HCT116 (cell line): ENCODE measurements at places on chromosomes 5 and 9. TPM values are rescaled to one million over a fixed set of nuclear protein-coding genes. Genes with fewer than 3 reads are reported as not detected.

Gene TSSK1B
- total RNA-seq: not detected

Gene TMEM232
- total RNA-seq: 1.2 TPM

DNA sequence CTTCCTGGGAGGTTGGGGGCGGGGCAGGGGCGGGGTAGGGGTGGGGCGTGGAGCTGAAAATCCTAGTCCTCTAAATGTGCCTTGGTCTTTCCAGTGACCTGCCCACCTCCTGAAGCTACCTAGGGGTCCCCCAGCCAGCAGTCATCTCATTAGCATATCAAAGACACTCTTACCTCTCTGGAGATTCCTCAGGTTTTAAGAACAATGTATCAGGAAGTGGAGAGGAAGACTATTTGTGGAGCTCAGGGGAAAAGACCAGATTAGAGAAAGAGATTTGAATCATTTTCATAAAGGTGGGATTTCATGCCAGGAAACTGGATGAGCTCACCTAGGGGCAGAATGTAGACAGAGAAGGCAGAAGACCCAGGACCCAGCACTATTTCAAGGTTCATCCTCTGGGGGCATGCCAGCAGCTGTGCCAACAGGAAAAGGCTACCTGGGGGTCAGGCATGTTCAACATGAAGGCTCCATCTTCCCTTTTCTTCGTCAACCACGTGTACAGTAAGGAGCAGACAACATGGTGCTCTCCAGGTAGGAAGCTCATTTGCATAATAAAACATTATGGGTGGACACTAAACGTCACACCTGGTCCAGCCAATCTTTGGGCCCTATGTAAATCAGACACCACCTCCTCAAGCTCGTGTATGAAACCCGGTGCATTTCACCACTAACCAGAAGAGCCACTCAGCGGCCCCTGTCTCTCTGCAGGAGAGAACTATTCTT, 6.9 kb downstream of the GMCL2 start:
- no peak for DNase-seq

DNA sequence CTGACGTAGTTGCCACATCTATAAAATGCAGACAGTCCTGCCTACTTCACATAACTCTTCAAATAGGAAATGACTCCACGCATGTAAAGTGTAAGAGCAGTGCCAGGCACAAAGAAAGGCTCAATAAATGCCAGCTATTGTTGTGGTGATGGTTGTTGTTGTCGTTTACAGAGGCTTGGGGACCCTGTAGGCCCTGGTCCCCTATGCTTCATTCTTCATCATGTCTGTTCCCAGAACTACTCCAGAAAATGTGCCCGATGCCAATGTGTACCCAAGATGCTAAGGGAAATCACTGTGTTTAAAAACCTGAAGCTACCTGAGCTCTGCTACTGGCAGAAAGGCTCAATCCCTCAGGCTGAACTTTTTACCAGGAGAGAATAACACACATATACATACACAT, 9.1 kb downstream of the SLIT3 start:
- no peak for DNase-seq

DNA sequence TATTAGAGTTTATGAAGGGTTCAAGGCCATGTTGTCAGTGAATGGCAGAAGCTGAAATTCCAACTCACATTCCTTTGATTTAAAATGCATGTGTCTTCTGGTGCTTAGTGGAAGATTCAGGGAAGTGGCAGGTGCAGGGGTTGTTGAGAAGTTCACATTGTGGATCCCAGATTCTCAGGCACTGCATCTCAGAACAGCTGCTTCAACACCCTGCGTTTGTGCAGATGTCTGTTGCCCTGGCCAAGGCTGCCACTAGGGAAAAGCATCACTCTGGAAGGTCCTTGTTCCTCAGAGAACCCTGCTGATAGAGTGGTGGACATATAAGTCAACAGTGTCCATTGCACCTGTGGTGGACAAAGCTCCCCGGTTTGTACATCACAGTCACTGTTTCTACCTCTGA, 162.7 kb downstream of the PAPPA start:
- DNase-seq: no peak

- no peak for DNase-seq
Observed at GRCh38 chr5:387491-388265, 55.3 kb upstream of the EXOC3 start.

DNA sequence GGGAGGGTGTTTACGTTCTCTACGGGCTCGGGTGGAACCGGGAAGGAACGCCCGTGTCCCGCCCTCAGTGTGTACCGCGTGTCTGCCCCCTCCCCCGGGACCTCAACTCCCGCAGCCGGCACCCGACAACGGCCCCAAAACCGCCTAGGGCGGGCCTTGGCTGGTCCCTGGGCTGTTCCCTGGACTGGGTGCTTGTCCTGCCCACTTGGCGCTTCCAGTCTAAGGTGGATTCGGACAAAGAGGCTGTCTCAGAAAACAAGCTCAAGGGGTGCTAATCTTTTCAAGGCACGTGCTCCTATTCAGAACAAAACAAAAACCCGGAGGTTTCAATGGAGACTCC, 379 bp upstream of the CLK4 start:
- no peak for DNase-seq
